ENCODE measurements at places on chromosomes 1 and 21.

DNA sequence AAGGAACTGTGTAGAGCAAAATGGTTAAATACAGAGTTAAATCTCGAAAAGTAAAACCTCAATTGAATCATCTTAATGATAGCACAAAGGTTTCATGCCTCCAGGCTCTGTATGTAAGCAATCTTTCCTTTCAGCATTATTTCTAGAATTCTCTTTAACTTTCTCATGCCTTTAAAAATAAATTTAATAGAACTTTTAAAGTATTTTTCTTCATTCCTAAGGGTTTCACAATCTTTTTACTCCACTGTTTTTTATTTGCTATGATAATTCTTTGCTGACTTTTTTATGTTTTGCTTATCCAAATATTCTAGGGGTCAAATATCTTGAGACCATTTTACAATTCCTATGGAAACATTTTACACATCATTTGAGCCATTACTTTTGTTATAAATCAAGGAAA lies 288.0 kb downstream of the BACH1 start:
- no peak for DNase-seq

GRCh38 chr1:150009604-150010392 lies 728 bp downstream of the OTUD7B start:
- no peak for DNase-seq

DNA sequence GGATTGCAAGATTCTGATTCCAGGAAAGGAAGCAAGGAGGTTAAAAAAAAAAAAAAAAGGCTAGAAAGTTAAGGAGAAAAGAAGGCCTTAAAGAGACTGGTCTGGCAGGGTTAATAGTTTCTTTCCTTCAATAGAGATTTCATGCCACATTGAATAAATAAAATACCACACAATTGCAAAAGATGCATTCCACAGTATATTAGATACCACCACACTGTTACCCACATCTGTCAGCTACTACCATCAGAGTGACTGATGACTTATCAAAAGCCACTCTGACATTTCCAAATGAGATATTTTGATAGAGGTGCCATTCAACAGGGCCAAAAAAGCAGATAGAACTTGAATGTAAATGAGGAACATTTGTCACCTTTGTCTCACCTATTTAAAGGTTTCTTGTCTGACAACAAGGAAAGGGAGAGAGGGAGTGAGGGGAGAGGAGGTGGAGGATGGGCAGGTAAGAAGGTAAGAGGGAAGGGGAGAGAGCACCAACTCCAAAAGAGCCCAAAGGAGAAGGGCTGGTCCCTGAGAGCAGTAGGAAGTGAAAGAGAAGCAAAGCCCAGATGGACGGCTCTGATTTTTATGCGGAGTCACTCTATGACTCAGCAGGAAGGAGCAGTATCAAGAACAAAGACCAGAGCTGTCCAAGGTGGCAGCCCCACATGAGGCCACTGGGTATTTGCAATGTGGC lies 38.3 kb downstream of the LRRN2 start:
- DNase-seq: no peak

- peak; percentile 91 for DNase-seq
These were observed 25.7 kb downstream of the TRIM67 start for GRCh38 chr1:231187571-231187970.

- DNase-seq: no peak
These were observed 124.0 kb upstream of the SLC45A1 start for GRCh38 chr1:8193840-8194406.

- DNase-seq: no peak
These were observed 11.1 kb downstream of the FAAH start for GRCh38 chr1:46405197-46405555.

DNA sequence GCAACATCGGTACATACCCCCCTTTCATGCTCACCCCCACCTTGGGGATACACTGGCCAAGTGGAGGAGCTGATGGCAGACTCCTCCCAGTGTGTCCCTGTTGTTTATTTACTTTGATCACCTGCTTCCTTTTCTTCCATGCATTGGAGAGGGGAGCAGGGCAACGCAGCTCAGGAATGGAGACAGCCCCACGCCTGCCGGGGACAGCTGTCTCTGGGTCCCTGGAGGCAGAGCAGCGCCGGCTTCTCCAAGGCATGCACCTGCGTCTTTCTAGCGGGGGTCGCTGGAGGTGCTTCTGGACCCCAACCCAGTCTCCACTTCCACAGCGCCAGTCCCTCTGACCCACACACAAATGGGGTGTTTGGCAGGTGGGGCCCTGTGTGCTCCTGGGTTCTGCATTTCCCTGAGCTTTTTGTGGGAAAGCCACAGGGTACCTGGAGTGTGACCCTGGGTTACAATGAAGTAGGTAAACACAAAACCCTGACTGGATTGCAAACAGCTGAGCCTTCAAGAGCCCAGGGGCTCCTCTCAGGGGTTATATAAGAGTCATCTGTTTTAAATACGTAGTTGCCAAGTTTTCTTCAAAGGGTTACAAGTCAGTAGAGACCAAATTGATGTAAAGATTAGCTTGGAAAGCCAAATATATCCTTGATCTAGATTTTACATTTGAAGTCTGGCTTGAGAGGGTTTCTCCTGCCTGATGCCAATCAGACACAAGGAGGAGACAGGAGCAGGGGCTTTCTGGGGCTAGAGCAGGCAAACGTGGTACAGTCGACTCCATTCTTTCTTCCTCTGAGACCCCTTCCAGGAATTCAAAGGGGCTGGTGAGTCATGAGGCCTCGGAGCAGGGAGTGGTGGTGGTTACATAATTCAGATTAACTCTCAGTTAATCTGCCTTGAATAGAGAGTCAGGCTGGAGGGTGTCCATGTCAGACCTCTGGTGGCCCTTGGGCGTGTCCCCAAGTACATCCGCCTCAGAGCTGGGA lies 4.5 kb downstream of the AJAP1 start:
- DNase-seq: no peak

- no peak for DNase-seq
These were observed 1620.1 kb downstream of the BRINP3 start for GRCh38 chr1:188857526-188858087.

- DNase-seq: no peak
These were observed 30.5 kb upstream of the COA6 start for GRCh38 chr1:234342774-234343173.

DNA sequence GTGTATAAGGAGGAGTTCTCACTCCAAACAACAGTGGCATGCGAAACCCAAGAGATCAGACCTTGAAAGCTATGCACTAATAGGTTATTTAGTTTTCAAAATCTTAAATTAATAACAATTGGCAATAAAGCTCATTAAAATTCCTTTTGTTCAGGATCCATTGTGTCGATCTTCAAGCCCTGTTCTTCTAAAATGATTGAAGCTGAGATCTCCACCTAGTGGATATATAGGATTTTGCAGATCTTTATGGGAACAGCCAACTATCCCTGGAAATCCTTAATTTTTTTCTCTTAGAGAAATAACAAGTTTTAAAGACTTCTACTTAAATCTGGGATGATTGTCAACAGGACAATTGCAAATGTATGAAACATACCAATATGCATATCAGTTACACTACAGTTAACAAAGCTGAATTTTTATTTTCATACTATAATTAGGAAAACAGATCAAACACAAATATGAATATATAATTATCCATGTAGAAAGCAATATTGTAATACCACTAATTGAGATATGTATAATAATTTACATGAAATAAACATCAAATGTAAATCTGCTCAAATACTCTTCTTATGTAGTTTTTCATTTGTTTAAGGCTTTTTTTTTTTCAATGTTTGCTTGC lies 43.3 kb downstream of the LRRC53 start:
- DNase-seq: peak; percentile 50

DNA sequence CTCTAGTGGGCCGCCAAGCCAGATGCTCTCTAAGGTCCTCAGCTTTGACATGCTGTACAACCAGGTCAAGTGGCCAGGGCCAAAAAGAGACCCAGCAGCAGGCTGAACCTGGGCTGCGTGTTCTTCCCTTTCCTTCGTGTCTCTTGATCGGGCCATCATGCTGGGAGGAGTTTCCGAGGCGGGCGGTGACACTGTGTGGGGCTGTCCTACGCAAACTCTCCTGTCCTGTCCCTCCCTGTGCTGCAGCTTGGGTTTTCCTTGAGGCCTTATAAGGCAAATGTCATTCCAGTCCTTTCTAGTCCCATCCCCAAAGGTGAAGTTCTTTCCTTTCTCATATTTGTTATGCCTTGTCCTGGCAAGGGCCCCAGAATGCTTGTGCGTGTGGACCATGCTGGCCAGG lies 56.7 kb downstream of the ARHGEF10L start:
- no peak for DNase-seq

- DNase-seq: no peak
These were observed 4.7 kb upstream of the NDUFS5 start for GRCh38 chr1:39021426-39021825.

DNA sequence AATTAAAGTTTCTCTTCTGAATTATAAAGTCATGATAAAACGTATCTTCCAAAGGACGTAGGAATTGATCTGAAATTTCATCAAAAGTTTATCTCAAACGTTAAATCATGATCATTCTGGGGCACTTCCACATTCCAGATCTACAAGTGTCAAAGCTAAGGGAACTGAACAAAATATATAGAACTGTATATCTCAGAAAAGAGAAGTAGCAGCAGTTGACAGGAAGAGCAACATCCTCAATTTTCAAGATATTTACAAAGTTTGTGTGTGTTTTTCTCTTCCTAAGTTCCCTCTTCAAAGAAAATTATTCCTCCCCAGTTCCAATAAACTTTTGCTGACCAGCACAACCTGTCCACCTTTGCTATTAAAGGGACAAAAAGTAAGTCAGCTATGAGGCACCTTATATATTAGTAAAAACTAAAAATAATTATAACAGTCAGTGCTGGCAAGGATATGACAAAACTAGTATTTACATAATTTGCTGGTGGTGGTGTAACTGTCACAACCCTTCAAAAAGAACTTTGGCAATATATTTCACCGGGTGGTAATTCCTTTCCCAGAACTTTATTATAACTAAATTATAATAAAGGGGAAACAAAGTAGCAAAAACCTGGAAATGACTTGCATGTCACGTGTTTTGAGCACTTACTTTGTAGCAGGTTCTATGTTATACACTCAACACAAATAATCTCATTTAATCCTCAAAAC lies 38.5 kb upstream of the EYA3 start:
- DNase-seq: no peak

GRCh38 chr21:31684918-31685317 lies 25.4 kb downstream of the SOD1 start:
- no peak for DNase-seq

- DNase-seq: no peak
These were observed 39.4 kb upstream of the UHMK1 start for GRCh38 chr1:162458236-162458635.

DNA sequence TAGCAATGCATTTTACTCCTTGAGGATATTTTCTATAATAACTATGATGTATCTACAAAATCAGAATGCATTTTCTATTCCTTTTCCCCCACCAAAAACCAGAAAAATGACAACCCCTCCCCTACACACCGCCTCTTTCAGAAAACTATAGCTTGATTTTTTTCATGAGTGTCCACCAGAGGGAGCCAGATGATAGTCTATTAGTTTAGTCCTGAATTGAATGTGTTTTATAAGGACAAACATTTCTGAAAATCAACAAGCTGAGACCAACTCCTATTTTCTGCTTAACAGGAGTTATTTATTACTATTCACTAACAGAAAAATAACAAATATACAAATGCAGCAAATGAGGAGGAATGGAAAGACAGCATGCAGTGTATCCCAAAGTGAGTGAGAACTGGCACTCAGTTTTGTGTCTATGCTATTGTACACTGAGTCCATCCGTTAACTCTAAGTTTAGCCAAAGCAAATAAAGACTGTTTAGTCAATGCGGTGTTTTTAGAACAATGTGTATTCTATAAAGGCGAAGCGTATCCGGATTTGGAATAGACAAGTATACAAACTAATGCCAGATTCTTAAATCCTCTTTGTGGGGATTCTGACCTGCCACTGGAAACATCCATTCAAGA lies 182.6 kb downstream of the VAV3 start:
- peak; percentile 54 for DNase-seq

DNA sequence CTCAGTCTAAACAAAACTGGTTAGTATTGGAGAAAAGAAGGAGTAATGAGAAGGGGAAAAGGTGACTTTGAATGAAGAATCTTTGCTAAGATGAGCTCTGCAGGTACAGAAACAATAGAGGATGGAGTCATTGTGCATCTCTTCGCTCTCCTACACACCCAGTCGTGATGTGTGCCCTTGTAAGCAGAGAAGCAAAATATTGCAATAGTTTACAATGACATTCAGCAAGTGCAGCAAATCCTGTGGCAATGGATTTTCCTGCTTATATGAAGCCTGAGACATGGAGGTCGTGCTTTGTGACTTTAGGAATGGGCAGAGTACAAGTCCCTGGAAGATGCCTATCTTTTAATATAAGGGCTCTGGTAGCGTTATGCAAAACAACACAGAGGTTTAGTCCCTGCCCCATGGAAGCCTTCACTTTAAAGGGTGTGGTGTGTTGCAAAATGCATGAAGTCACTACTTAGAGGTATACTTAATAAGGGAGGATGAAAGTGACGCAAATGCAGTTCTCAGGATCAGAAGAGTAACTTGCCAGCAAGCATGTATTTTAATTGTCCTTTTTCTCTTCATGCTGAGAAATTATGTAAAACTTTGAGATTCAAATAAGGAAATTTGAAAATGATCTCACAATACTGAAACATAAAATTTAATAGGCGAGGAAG lies 88.0 kb upstream of the IVNS1ABP start:
- no peak for DNase-seq

DNA sequence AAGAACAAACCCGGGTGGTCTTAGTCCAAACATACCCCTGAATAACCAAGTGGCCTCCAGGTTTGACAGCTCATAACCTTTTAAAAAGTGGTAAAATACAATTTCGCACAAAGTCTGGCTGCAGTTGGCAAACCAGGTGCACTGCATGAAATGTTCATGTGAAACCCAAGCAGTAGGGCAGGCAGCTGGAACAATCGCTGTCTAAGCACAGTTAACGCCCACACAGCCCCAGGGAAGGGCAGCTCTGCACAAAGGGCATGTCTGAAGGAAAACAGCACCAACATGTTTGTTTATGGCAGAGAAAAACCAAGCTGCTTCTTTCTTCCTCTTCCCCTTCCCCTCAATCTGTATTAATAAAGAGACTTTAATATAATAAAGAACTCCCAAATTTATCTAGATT lies 49.5 kb downstream of the KIAA1614 start:
- no peak for DNase-seq

- DNase-seq: no peak
These were observed 17.5 kb upstream of the PRKAA2 start for GRCh38 chr1:56627636-56628039.

GRCh38 chr1:11838349-11839272 lies 9.0 kb downstream of the NPPA start:
- DNase-seq: peak; percentile 53

DNA sequence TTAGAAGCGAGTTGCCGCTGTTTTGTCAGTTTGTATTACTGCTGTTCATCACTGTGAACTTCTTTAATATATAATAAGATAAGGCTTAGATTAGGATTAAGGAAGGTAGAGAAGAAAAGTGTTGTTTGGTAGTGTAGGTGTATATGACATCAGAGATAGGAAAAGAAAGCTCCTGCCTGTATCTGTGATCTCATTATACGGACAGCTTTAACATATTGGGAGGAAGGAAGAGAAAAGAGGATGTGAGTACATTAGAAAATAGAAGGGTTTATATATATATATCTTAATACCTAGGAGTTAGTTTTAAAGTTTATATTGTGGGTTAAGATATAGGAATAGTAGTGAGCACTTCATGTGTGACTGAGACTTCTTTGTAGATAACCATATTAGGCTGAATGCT lies 71.0 kb downstream of the RALGPS2 start:
- DNase-seq: no peak

GRCh38 chr21:41865002-41865777 lies 14.0 kb downstream of the PRDM15 start:
- no peak for DNase-seq

All from putamen (tissue), 1 donor.